ENCODE measurements at places on chromosomes 13 and 19.

GRCh38 chr19:1566392-1567115, 1.6 kb downstream of the MEX3D start:
- no peaks in the 10 kb centered on the region for H3K4me1 ChIP-seq
- DNase-seq: peak; percentile 86
- H3K4me3 ChIP-seq: peak overlapping the region; percentile 73
- no peaks in the 10 kb centered on the region for H3K27me3 ChIP-seq
- peak overlapping the region; percentile 89 for H3K27ac ChIP-seq
- H3K36me3 ChIP-seq: no peaks in the 10 kb centered on the region

- no peaks in the 10 kb centered on the region for H3K27me3 ChIP-seq
- DNase-seq: no peak
- no peaks in the 10 kb centered on the region for H3K36me3 ChIP-seq
- H3K27ac ChIP-seq: no peak overlapping the region
- H3K4me3 ChIP-seq: no peak overlapping the region
- no peaks in the 10 kb centered on the region for H3K4me1 ChIP-seq
Measured at GRCh38 chr19:42563352-42564210, 31.1 kb downstream of the CEACAM8 start.

DNA sequence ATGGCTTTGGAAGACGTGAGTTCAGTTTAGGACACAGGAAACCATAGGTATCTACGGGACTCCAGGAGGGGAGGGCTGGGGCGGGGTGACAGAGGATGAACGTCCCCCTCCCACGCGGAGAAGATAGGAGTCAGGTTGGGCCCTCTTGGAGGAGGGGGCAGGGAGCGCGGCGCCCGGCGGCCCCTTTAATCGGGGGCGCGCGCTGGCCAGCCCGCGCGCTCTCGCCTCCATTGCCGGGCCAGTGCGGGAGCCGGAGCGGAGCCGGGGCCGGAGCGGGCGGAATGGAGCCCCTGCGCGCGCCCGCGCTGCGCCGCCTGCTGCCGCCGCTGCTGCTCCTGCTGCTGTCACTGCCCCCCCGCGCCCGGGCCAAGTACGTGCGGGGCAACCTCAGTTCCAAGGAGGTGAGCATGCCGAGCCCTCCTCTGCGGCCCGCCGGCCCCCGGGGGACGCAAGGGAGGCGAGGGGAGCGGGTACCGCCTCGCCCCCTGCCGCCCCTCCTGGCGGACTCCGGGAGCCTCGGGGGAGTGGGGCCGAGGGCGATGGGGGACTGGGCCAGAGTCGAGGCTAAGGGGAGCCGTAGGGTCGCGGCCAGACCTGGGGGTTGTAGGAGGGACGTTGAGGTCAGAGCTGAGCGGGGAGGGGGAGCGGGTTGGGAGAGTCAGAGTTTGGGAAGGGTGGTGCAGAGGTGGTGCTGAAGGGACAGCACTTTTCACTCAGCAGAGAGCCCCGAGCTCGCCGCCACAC, at the start of gene TMEM145:
Gene TMEM145 (plus strand): TSS at position 214 of the 744 bp plus-strand sequence. CDS start 68 bp downstream, at position 282.
- H3K27me3 ChIP-seq: no peaks in the 10 kb centered on the region
- H3K4me3 ChIP-seq: peak within 1 kb of the TSS; percentile 55
- DNase-seq: no peak
- no peak within 1 kb of the TSS for H3K27ac ChIP-seq
- H3K4me1 ChIP-seq: no peaks in the 10 kb centered on the region
- no peaks in the 10 kb centered on the region for H3K36me3 ChIP-seq

DNA sequence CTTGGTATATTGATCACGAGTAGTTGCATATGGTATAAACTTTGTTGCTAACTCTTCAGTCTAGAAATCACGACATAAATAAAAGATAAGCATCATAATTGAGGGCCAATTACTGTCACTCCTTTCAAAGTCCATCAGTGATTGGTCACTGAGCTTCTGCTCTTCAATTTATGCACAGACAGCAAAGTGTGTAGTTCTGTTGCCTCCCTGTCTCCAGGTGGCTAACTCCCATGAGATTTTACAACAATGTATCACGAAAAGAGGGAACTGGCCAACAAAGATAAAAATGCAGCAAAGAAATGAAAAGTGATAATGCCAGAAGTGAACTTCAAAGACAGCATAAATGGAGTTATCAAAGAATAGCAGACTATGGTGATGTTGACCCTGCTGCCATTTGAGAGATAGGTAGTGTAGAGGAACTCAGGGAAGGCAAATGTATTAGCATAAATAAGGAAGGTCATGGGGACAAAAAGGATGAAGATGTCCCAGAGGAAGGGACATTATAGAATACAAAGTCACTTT, 12.7 kb upstream of the TNFSF14 start:
- no peak overlapping the region for H3K27ac ChIP-seq
- no peaks in the 10 kb centered on the region for H3K27me3 ChIP-seq
- no peaks in the 10 kb centered on the region for H3K4me1 ChIP-seq
- no peak overlapping the region for H3K4me3 ChIP-seq
- no peak for DNase-seq

DNA sequence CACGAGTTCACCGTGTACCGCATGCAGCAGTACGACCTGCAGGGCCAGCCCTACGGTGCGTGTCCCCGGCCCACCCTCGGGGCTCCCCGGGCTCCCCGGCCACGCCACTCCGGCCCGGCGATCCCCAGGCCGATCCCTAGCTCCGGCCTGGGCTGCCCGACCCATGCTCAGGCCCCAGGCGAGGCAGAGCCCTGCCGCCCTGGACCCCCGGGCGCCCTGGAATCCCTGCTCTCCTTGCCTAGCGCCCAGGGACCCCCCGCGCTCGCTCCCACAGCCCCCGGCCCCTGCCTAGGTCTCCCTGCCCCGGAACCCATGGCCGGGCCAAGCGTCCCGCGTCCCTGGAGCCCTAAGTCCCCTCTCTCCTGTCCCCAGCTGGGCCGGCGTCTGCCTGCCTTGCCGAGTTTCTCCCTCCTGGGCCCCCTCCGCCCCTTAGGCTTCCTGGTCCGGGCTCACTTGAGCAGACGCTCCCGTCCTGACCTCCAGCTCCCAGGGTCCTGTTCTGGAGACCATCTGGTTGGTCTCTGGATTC, 494 bp downstream of the NCLN start:
- no peaks in the 10 kb centered on the region for H3K36me3 ChIP-seq
- peak overlapping the region; percentile 91 for H3K4me3 ChIP-seq
- DNase-seq: no peak
- no peaks in the 10 kb centered on the region for H3K27me3 ChIP-seq

- H3K4me3 ChIP-seq: peak within 1 kb of the TSS; percentile 20
- DNase-seq: no peak
- peaks cover 3% of the 10 kb centered on the region for H3K4me1 ChIP-seq
- peaks cover 3% of the 10 kb centered on the region for H3K27me3 ChIP-seq
- H3K27ac ChIP-seq: no peak within 1 kb of the TSS
Measured at GRCh38 chr13:94712287-94712811, at the start of gene SOX21. Gene SOX21 (minus strand): TSS chr13:94712545. CDS start chr13:94712049, 496 bp downstream.

DNA sequence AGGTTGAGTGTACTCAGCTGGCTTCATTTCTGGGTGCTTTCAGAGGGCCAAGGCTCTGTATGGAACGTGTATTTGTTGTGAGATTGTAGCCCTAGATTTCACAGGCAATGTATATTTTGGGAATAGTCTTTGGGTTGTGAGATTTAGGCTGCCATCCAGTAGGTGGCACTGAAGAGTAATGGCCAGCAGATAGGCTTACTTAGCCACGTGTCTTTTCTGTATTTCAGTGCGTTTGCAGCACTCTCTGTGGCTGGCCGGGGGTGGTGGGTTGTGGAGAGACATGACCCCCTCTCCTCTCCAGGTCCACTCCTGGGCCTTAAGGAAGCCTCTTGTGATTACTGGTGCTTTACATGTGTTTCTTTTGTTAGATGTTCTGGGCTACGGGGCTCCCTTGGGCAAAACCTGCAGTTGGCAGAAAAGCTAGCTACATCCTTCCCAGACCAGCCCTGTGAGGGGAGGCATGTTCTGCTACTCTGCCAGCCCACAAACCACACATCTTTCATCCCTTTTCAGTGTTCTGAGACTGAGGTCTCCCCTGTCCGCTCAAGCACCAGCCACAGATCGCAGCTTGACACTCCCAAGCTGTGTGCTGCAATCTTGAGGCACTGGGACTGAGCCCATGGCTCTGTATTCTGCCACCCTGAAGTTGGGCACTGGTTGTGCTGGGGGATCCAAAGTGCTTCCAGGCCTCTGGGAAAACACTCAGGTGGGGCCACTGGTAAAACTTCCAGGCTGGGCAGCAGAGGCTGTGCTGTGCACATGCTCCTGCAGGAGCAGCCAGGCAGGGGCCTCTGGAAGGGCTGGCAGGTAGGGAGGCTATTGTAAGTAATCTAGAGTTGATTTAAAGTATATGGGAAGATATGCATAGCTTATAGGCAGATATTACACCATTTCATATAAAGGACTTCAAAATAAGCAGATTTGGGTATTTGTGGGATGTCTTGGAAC, 1096.8 kb upstream of the PCDH20 start:
- no peaks in the 10 kb centered on the region for H3K27me3 ChIP-seq
- H3K36me3 ChIP-seq: no peaks in the 10 kb centered on the region
- no peaks in the 10 kb centered on the region for H3K4me1 ChIP-seq
- DNase-seq: peak; percentile 20
- no peak overlapping the region for H3K27ac ChIP-seq
- H3K4me3 ChIP-seq: no peak overlapping the region

GRCh38 chr19:33383720-33384292, 10.3 kb downstream of the CEBPG start:
- H3K27me3 ChIP-seq: no peaks in the 10 kb centered on the region
- H3K27ac ChIP-seq: no peak overlapping the region
- peaks cover 9% of the 10 kb centered on the region for H3K4me1 ChIP-seq
- no peak overlapping the region for H3K4me3 ChIP-seq
- H3K36me3 ChIP-seq: no peaks in the 10 kb centered on the region

DNA sequence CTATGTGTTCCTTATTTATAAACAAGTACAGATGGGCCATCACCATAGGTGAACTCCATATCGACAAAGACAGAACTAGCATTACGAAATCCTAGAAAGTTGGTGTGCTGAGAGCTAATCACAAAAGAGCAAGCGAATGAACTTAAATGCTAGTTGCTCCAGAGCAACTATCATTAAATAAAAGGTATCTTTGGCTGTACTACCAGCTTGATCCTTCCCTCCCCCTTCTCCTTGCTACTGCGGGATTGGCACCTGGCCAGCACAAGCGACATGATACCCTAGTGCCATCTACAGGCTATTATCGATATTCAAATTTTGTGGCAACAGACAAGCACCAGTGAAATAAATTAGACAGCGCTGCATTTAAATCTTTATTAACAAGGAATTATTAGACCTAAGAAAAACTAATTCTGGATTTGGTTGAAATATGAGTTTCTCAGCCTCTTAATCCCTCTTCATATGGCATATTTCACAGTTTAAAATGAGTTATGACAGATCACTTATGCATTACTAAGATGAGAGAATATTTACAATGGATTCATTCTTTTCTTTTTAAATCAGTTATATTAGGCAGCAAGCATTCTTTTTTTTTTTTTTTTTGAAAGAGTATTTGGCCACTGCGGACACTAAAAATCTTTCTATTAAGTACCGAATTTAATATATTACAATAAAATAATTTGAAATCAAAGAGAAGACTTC, 5.8 kb downstream of the PCDH9 start:
- no peak overlapping the region for H3K27ac ChIP-seq
- no peaks in the 10 kb centered on the region for H3K27me3 ChIP-seq
- H3K4me1 ChIP-seq: no peaks in the 10 kb centered on the region
